ENCODE measurements at places on chromosomes 2 and 18.

GRCh38 chr2:130798472-130799218 lies 38.1 kb upstream of the ARHGEF4 start:
- DNase-seq, result no peak

- DNase-seq, result peak; percentile 84
These were observed at the start of gene CDK5R2 for GRCh38 chr2:218959141-218959731. Gene CDK5R2 (plus strand): TSS chr2:218959666. CDS start chr2:218959821, 155 bp downstream.

GRCh38 chr18:29397536-29397935 lies 1220.6 kb upstream of the CDH2 start:
- no peak for DNase-seq

DNA sequence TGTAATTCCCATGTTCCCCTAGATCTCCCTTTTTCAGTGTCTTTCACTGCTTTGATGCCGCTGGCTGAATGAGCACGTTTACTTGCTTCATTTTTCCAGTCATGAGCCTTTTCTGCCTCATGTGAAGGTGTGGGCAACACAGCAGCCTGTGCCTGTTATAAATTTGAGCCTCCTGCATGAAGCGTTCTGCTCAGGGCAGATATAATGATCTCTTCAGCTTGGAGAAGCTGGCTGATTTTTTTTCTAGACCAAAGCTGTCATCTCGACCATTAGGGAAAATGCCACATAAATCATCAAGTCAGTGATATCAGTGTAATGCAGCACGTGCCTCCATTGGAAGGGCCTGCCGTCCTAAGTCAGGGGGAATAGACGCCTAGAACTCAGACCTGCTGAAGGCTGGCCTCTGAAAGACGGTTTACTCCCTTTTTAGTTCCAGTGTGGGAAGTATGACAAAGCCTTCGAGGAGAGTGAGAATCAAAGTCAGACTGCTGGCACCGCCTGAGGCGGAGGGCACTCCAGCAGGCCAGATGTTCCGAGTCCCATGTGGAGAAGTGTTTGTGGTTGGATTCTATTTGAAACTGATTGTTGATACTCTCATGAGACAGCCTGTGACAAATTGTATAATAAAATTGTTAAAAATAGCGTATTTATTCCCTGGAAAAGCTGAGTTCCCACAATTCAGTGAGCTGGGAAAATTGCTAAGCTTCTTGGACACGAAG lies 196.5 kb downstream of the MYO1B start:
- no peak for DNase-seq

DNA sequence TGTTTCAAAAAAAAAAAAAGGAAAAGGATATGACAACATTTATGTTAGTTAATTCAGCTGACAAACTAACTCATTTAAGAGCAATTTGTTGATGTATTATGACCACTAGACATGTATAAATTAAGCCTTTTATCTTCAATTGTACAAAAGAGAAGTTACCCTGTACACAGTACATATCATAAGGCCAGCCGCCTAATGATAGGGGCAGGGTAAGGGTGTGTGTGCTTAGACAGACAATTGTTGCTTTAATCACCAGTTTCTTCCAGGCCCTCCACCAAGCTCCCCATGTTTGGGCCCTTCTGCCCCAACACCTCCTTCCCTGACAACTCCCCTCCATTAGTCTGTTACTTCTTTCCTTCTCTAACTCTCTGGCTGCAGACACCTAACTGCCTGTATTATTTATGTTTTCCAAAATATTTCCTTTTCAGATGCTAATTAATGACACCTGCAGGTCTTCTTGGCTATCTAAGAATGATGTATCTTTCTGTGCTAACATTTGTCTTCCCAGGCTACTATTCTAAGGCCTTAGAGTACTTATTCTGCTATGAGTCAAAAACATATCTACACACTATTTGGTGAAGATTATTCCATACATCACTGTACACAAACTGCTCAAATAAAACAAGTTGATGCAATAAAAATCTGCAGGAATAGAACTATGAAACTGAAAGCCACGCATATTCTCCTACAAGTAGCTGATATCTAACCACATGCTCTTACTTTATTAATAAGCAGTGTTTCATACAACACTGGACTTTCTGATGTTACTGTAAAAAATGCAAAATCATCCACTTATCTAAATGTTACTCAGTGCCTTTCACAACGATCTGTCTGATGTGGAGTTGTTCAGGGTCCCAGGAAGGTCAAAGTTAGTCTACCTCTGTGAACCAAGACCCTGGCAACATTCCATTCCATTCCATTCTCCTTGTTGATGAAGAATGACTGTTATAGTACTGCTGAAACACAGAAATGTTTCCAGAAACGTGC lies 26.4 kb downstream of the TMEM131 start:
- no peak for DNase-seq

GRCh38 chr18:48866028-48866733 lies 84.6 kb downstream of the SMAD7 start:
- no peak for DNase-seq

DNA sequence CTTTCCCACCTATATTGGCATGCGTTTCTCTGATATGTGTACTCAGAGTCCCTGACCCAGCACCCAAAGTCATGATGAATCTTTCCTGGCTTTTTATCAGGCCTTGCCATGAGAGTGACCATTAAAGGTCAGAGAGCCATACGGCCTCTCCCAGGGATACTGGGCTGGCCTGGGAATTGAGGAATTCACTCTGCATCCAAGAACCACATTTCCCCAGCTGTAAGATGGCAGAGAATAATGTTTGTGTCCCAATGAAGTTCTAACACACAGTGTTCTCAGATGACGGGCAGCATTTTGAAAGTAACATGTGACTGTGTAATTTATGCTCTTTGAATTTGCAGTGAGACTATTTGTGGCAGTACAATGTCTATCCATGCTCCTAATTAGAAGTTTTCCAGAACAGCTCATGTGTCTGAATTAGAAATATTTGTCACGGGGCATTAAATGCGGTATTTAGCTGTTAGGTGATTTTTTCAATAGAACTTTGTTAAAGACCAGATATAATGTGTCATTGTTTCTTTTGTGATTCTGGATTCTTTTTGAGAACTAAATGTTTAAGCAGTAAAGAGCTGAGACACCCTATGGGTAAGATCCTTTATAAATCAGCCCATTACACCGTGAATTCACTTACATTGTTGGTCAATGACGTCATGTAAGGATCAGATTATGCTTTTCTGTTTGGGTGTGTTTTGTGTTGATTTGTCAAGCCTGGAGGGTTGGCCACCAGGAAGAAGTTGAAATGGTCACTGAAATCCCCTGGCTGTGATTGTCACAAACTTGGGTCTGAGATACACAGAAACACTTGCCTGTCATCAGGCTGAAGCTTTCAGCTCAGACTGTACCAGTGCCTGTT lies 7.3 kb upstream of the SLC3A1 start:
- DNase-seq, result no peak

DNA sequence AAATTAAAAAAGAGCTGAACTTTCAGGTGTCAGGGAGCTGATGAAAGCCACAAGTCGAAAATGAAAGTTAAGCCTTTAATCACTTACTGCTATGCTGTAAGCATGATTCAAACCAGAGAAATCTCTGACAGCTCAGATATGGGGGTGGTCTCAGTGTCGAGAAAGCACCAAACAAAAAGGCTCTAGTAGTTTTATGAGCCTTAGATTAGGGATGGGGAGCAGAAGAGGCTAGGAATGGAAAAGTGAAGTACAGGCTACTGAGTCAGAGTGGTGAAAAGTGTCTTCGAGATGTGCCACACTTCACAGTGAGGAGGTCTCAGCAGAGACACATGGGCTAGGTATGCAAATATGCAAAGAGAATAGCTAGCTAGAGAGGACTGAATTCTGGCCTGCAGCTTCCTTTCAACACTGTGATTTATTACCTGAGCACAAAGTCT lies 482.2 kb downstream of the SPAG16 start:
- no peak for DNase-seq

- DNase-seq, result no peak
These were observed 421.4 kb upstream of the TCF4 start for GRCh38 chr18:56009411-56009810.

DNA sequence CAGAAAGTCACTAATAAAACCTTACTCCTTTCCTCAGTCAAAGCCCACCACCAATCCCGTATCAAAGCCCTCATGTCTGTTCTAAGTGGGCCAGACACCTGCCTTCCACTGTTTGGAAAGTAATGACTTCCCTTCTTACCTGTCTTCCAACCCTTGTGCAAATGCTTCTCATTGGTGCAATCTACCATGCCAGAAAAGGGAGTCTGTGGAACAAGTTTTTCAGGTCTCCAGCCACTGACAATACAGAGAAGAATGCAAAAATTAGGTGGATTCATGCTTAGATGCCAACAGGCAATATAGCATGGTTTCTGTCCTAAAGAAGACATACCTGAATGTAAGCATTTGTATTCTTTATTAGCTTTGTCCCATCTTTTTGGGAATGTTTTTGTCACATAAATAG lies 1140.6 kb upstream of the LRRTM1 start:
- no peak for DNase-seq

GRCh38 chr2:218375212-218375611 lies 6.9 kb upstream of the SLC11A1 start:
- no peak for DNase-seq

GRCh38 chr2:150484461-150485021 lies 2.9 kb downstream of the RND3 start:
- no peak for DNase-seq

GRCh38 chr2:151238527-151239487 lies 22.9 kb downstream of the RBM43 start:
- DNase-seq, result peak; percentile 39

DNA sequence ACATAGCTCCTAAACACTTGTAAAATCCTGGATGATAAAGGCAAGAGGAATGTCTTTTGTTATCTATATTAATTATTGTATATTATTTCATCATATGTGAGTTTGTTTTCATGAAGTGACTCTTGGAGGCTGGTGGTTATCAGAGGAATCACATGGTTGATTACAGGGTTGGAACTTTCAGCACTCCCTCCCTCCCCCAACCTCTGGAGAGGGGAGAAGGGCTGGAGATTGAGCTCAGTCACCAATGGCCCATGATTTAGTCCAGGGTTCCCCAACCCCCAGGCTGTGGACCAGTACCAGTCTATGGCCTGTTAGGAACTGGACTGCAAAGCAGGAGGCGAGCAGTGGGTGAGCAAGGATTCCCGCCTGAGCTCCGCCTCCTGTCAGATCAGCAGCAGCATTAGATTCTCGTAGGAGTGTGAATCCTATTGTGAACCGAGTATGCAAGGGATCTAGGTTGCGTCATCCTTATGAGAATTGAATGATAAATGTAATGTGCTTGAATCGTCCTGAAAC lies 37.7 kb downstream of the FBXO48 start:
- no peak for DNase-seq

GRCh38 chr2:143852759-143853158 lies 667.2 kb downstream of the ZEB2 start:
- DNase-seq, result no peak

GRCh38 chr18:22667156-22667555 lies 249.4 kb upstream of the CTAGE1 start:
- DNase-seq, result no peak

- DNase-seq, result no peak
These were observed 225.1 kb upstream of the LRRTM1 start for GRCh38 chr2:80529466-80530165.

DNA sequence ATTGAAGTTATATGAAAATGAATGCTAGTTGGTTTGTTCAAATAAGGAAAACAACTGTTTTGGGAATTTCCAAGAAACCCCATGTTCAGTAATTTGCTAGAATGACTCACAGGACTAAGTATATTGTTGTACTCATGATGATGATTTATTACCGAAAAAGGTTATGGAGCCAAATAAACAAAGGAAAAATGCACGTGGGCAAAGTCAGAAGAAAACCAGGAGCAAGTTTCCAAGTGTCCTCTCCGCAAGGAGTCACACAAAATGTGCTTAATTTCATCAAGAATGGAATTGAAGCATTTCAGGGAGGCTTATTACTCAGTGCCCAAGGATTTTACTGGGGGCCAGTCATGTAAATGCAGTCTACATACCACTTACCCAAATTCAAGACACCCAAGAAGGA lies 1652.4 kb upstream of the TMEFF2 start:
- DNase-seq, result no peak

DNA sequence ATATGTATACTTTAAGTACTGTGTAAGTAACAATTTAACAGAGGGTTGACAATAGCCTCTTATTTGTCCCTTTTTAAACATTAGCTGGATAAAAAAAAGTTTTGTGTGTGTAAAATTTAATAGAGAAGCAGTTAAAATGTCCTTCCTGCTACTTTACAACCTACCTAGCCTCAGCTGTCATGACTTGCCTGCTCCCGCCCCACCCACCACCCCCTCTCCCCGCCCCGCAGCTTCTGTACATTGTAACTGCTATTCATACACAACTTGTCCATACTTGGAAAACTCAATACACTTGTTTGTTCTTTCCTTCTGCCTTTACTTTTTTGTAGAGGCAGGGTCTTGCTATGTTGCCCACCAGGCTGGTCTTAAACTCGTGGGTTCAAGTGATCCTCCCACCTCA lies 19.5 kb downstream of the RELCH start:
- no peak for DNase-seq

DNA sequence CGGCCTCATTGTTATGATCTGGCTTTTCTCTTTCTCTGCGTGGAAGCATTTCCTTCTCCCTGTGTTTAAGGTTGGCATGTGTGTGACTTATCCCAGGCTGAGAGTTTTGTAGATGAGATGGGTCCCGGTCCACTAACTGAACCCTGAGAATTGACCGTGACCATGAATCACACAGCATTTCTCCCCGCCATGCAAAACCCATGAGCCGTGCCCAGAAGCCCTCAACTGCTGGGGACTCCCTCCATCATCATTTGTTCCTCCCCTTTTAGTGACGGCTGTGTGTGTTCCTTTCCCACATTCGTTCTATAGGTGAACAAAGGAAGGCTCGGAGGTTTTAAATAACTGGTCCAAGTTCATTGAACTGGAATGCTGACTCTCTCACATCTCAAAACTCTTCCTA lies 30.1 kb upstream of the TXNDC2 start:
- no peak for DNase-seq

GRCh38 chr18:36735130-36735529 lies 93.7 kb downstream of the TPGS2 start:
- DNase-seq, result no peak

GRCh38 chr2:176128172-176128981 lies 1.1 kb upstream of the HOXD8 start:
- peak; percentile 33 for DNase-seq

DNA sequence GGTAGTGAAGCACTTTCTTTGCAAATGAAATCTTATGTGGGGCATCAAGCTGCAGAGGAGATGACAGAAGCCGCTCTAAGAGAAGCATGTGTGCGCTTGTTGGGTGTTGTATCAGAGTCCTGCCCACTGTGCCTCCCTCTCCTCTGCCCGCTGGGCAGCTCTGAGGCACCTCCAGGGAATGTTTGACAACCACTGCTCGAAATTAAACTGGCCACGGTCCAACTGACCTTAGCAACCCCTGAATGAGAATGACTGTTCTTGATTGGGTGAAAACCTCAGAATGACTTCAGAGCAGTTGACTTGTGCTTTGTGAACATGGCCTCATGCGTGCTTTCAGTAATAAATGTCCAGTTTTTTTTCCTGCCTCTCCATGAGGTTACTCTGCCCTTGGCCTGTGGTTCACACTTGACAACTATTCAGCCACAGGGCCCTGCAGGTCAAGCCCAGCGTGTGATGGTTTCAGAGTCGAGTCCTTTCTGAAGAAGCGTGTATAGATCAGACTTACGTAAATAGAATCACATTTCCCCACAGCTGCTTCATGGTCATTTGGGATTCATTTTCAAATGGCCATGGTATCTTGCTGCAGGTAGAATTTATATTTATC lies 94.9 kb downstream of the SLC4A3 start:
- DNase-seq, result no peak
